Spleen (tissue), 13 donors: ENCODE measurements at places on chromosomes 6 and 20. TPM values are rescaled to one million over a fixed set of nuclear protein-coding genes. Genes with fewer than 3 reads are reported as not detected.

DNA sequence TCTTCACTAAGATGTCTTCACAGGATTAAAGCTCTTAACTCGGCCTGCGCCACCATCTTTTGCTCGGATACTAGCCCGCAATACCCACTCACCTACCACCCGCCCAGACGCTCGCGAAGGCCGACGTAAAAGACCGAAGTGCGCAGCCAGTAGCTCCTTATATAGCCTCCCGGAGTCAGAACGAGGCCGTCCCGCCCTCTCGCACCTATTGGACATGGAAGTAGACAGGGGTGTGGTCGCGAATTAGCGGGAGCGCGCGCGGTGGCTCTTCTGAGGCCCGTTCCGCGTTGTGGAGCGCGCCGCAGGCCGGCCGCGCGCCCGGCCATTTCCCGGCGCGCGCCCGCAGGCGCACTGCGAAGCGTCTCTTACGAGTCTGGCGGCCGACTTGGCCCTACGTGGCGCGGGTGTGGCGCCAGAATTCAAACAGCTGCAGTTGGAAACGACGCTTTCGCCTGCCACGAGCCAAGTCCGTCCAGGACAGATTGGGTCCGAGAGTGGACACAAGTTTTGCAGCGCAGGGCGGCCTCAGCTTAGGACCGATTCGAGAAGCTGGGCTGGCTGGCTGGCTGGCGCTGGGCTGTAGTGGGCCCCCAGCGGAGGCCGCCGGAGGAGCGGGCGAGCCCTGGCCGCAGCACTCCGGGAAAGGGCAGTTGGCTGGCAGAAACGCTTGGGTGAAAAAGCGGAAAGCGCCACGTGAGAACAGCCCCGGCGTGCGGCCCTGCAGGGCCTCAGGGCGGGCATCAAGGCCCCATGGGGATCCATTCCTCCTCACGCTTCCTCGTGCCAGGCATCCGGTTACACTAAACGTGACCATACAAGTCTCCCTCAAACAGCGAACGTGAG lies 36.1 kb upstream of the SYNCRIP start:
- DNase-seq: peak; percentile 99

DNA sequence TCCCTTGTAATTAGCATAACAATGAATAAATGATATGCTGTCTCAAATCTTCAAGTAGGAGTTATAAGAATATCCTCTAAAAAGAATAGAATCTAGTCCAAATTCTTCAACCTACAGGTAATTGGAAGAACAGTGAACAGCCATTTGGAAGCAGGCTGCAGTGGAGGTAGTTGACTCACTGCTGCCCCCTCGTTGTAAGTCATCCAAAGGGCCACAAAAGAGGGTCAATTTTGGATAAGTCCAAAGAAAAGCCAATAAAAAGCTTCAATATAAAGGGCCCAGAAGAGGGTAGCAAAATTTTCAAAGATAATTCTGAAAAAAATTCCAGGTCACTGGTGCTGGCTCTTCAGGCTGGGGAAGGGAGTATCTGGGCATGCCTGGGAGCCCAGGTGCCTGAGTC lies 60.8 kb upstream of the SSTR4 start:
- no peak for DNase-seq

DNA sequence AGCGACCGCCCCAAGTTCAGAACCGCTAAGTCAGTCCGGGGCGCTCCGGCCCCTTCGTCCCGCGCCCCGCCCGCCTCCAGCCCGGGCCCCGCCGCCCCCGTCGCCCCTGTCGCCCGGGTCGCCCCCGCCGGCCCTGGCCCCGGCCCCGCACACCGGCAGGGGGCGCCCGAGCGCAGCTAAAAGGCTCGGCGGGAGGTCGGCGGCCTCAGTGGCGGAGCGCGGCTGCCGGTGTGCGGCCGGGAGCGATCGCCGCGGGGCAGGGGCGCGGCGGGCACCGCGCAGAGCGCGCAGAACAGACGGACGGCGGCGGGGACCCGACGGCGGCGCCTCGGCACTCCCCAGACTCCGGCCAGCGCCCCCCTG lies at the start of gene FNDC1:
Gene FNDC1 (plus strand): TSS at position 208 of the 363 bp plus-strand sequence. CDS start 197 bp downstream, outside the sequence.
- DNase-seq: no peak

DNA sequence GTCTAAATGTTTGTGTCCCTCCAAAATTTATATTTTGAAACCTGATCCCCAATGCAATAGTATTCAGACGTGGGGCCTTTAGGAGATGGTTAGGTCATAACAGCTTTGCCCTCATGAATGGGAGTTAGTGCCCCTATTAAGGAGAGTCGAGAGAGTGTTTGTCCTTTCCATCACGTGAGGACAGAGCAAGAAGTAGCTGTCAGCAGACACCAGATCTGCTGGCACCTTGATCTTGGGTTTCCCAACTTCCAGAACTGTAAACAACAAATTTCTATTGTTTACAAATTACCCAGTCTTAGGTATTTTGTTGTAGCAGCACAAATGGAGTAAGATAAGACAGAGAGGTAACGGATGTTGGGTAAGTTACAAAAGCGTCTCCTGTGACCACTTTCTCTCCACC lies 46.6 kb downstream of the FAM50B start:
- no peak for DNase-seq

DNA sequence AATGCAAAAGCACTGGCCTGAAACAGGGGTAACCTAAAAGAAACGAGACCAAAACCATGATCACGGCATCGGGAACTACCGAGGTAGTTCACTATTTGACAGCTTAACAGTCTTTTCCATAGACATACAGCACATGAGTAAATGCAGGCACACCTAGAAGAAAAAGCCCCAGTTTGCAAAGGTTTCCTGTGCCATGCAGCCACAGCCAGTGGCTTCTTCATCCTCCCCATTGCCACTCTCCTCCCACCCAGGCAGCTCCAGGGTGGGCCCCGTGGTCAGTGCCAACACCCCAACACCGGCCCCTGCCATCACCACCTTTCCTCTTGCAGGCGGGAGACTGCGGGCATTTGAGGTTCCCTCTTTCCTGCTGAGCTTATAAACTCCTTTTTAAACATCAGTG lies 115.4 kb downstream of the SLC23A2 start:
- DNase-seq: no peak

GRCh38 chr6:333379-334002 lies 41.2 kb downstream of the DUSP22 start:
- DNase-seq: peak; percentile 78

- DNase-seq: no peak
Measured at GRCh38 chr6:120214088-120214499, 864.5 kb upstream of the MAN1A1 start.

- no peak for DNase-seq
Measured at GRCh38 chr6:38068854-38069590, 249.5 kb downstream of the ZFAND3 start.

The MYLK4 gene
- total RNA-seq: 1.5 TPM

The FHL5 gene
- total RNA-seq: 2.8 TPM

The ZKSCAN8 gene
- total RNA-seq: 28.6 TPM
